H1 (cell line): ENCODE measurements at places on chromosomes 1 and 21.

- DNase-seq = no peak
Measured at GRCh38 chr1:119884711-119885110, 11.6 kb downstream of the ADAM30 start.

GRCh38 chr1:157319567-157319966 lies 181.4 kb upstream of the ETV3 start:
- no peak for DNase-seq

GRCh38 chr1:12480748-12481362 lies 137.2 kb downstream of the DHRS3 start:
- DNase-seq = no peak

- DNase-seq = no peak
Measured at GRCh38 chr21:40067751-40068150, 200.5 kb downstream of the PCP4 start.

DNA sequence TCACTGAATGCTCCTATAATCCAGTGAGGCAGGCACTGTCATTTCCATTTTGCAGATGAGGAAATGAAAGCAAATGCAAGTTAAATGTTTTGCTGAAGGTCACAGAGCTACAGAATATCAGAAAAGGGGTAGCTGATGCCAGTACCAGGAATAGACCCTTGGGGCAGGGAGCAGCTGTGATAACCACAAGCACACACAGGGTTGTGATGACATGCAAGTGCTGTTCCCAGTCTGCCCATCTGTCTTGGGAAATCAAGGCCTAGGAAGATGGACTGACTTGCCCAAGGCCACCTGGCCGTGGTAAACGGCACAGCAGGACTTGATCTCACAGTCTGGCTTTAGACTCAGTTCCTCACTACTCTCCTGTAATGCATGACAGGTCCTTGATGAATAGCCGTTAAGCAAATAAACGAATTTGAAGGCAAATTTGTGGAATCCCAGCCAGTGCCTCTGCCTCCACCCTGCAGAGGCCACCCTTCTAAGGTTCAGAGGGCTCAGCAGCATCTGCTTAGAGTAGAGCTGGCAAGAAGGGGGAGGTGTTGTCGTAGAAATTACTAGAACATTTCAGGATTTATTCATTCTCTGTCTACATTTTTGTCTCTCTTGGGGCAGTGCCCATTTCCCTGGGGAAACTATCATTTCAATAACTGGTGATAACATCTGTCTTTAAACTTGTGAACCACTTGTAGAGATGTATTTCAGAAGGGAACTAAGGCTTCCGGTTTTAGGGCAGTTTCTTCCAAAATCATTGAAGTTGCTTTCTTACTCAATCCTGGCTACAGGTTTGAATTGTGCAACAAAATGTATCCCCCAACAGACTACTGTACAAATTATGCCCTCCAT lies 53.2 kb upstream of the MRPS6 start:
- DNase-seq = no peak
